Kidney epithelial cell (primary cell): ENCODE measurements at places on chromosomes 2 and 18.
A peak's percentile ranks its signal among the peaks of the same experiment; 100 is the strongest.

- DNase-seq: no peak
Observed at GRCh38 chr2:191285252-191285651, 40.0 kb downstream of the MYO1B start.

DNA sequence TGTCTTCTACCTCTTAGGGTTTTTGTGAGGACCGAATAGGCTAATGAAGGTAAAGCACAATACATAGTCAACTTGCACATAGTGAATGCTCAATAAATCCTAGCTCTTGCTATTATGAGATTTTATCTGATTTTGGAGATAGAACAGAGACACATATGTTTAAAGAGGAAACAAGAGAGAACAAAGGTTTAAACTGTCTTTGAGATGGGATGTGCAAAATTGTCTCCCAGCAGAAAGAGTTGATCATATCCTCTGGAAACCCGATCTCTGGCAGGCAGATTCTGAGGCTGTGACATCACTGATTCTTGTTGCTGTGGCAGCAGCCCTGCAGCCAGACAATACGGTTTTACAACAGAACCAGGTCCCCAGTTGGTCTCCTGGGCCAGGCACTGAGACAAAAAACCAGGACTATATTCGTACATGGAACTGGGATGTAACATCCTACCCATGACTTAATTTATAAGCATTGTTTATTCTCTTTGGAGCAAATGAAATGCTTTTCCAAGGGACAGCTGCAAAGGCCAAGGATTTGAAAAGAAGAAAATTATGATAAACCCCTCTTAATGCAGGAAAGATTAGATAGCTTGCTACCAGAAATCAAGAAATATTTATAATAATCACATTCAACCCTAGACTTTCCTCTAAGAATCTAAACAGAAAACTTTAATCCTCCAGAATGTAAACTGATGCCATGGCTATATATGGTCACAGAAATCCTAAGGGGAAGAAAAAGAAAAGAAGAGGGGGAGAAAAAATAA lies 80.2 kb downstream of the SLC8A1 start:
- DNase-seq: peak; percentile 49

DNA sequence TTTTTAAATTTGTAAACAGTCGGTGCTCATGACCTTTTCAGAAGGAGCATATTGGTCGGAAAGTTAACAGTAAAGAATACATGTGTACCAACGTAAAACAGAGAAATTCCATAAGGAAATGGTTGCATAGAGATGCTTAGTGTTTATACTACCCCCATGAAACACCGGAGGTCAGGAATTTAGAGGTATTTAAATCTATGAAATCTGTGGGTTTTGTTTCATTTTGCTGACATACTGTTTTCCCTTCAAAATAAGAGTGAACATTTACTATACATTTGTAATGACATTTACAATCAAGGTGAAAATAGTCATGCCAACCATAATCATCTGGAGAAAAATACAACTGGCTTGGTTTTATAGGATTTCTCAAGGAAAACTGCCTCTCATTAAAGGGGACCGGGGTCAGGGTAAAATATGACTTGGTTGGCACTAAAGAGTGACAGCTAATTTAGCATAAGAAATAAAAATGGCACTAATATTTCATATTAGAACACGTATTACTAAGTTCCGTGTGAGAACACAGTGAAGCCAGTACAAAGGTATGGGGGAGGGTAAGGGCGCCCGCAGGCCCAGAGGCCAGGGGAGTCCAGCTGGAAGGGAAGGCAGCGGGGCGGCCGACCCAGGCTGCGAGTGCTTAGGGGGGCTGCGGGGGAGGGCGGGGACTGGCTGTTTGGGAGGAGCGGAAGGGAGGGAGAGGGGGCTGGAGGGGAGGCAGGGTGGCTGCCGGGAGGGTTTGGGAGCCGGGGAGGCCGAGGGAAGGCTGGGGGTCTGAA lies 1.1 kb upstream of the RNU4ATAC start:
- DNase-seq: no peak

DNA sequence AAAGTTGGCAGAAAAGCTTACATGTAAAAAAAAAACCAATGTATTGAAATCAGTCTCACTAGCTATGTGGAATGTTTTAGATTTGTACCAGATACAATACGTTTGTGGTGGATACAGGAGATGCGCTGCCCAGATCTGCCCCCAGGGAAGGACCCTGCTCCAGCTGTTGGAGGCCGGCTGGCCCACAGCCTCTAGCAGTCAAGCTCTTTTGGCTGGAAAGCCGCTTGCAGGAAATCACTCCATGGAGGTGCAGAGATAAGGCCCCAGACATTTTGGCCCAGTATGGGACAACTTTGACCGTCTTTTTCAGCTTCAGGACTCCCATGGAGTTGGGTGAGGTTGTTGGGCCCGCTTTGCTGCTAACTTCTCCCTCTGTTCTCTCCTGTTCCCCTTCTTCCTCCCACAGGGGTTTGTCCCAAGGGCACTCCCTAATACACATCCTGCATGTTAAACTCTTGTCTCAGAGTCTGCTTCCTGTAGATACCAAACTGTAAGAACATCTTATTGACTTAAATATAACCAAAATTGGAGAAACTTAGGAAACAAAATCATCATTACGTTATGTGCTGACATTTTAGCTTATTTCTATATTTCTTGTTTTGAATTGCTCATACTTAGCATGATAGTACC lies 1.7 kb upstream of the QPCT start:
- DNase-seq: no peak

- no peak for DNase-seq
Observed at GRCh38 chr18:59689756-59690155, 7.5 kb downstream of the CCBE1 start.

GRCh38 chr2:232937278-232937906 lies 67.3 kb downstream of the SNORC start:
- peak; percentile 51 for DNase-seq

GRCh38 chr2:75459565-75460310 lies 101.0 kb downstream of the EVA1A start:
- DNase-seq: no peak

GRCh38 chr18:37317486-37317885 lies 248.1 kb downstream of the CELF4 start:
- DNase-seq: no peak

- no peak for DNase-seq
Observed at GRCh38 chr2:233271693-233272092, 20.2 kb downstream of the ATG16L1 start.

DNA sequence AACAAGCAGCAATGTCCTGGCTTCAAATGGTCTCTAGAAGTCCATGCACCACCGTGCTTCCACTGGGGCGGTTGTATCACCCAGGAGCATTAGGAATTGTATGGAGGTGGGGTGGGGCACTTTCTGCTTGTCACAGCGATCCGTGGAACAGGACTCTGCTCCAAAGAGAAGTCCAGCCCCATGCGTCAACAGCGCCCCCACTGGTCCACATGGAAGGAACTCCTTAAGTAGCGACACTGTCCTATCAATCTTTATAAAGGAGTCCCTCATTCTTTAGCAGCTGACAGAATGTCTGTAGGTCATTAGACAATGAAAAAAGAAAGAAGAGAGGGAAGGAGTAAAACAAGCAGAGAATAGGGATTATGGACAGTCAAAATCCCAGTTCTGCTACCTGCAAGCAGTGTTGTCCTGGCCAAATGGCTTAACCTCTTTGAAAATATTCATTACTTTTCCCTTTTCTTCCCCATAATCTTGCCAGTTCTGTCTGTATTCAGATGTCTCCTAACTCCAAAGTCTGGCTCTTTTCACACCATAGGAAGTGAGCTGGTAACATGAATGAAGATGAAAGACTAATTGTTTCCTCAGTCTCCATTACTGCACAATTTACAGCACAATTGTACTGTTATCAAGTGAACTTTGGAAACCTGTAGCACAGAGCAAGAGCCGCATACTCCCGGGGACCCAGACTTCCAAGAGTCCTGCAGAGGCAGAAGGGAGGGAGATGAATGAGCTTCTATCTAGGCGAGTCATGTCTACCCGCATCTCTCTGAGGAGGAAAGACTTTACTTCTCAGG lies 9.9 kb downstream of the NFE2L2 start:
- no peak for DNase-seq

- DNase-seq: no peak
Observed at GRCh38 chr18:50697509-50697908, 122.3 kb downstream of the MRO start.

DNA sequence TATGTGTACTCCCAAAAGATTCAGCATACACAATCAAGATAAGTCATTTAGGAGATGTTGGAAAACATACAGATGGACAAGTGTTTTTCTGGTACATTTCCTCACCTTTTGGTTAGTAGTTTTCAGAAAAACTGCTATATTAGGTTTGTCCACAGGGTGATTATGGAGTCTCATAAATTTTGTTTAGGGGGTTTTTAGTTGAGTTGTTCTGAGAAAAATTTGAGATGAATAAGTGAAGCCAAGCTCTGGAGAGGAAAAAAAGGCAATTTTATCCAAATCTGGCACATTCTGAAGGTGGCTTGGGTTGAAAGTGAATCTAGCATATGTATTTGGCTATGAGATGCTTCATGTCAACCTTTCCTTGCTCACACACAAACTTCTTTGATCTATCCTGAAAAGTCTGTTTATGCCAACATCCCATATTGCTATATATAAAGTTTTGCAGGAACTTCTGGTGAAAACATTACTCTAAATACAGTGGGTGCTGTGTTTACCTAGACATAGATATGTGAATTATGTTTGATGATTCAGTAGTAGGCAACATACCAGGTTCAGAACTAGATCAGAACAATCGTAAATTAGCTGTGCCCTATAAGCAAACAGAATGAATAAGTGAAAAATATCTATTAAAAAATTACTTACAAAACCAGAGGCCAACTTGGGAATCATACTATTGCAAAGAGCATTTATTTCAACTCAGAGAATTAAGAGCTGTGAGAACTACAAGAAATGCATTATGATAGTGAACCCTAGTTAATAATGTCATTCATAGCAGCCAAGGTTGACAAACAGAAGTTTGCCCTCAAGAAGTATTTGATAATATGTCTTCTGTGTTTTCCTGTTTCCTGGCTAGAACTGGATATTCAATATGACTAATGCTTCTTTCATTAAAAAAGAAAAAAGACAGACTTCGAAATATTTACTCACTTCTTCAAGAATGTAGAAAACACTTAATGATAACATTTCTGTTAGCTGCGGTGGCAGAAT lies 552.0 kb downstream of the IRS1 start:
- no peak for DNase-seq

GRCh38 chr2:67234440-67234839 lies 162.7 kb upstream of the ETAA1 start:
- no peak for DNase-seq

GRCh38 chr18:79360933-79361332 lies 34.8 kb upstream of the NFATC1 start:
- no peak for DNase-seq

GRCh38 chr2:181224866-181225265 lies 232.3 kb upstream of the ITGA4 start:
- DNase-seq: no peak

DNA sequence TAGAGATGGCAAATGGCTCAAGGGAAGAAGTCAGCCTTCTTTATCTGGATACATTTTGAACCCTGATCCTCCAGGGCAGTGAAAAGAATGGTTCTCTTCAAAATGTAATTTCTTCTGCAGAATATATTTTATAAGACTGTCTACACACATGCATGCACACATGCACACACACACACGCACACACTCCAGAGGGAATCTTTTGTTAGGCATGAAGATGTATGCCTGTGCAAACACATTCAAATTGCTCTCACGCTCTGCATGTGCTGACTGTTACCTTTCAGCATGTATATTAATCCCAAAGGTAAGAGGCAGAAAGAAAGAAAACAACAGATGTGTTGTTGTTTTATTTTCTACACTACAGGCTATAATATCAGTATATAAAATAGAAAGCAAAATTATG lies 43.2 kb downstream of the SLC5A7 start:
- no peak for DNase-seq

DNA sequence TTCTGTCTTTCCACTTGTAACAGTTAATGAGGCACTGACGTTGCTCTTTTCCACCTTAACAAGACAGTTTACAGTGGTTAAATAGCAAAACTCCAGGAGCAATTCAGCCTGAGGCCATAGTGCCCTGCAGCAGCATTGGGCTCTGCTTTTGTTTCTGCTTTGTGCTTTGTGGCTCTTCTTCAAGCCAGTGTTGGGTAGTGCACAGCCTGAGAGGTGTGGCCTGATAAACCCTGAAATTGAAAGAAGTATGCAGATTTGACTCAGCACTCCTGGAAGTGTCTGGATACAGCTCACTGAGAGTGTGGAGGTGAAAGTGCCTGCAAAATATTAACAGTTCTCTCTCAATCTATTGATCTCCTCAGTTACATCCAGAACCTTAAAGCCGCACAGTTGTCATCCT lies 63.0 kb downstream of the STK25 start:
- DNase-seq: no peak

DNA sequence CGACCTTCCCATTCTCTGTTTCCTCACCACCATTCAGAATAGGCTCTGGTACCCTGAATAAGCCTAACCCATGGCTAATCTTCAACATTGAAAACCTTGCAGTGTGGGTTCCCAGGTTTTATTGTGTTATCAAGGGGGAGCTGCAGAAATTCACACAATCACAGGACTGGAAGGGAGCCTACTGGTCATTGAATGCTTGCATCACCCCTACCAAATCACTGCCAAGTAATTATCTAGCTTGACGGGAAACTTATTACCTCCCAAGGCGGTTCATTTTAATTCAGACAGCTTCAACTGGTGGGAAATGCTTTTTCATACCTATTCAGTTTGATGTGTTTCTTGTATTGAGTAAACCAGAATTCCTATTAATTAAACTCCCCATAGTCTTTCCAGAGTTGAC lies 33.6 kb upstream of the EFEMP1 start:
- DNase-seq: no peak

DNA sequence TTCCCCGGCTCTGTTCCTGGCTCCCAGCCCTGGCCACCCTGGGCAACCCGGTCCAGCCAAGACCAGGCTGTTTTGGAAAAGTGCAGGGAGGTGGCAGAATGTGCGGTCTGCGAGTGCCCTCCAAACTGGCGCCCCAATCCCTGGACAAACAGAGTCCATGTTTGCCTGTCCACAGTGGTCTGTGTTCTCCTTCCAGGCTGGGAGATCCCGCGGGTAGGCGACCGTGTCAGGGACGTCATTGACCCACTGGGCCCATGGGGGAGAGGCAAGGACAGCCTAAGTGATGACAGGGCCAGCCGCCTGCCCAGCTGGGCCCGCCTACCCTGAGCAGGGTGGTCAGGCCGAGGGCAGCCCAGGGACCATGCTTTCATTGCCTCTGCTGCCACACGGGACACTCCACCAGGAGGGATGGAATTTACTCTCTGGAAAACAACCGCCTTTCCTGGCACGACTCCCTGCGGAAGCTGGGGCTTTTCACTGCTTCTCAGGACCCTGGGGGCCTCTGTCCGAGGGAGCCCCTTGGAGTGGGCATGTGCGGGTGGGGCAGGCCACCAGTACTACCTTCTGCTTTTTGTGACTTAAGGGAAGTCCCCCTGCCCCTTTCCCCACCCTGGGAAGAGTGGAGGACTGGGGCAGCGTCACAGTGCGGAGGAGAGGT lies 20.1 kb downstream of the CYP26B1 start:
- no peak for DNase-seq

DNA sequence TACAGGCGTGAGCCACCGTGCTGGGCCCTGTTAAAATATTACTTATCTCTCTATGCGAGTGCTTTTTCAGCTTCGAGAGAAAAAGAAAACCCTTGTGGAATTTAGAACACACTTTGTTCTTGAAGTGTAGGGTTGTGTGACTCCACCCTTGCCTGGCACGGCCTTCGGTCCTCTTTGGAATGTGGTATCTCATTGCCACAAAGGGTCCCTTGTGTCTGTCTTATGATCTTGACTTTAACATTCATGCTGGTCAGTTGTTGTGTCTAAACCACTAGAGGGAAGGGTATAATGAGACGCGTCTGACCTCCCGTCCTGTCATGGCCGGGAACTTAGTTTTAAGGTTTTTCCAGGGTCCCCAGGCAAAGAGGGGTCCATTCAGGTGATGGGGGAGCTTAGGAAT lies 246.4 kb downstream of the VAPA start:
- no peak for DNase-seq
